ENCODE measurements at places on chromosomes 11 and 22.

GRCh38 chr11:131609337-131609736 lies 238.9 kb downstream of the NTM start:
- DNase-seq: no peak

GRCh38 chr11:129023968-129024676 lies 81.5 kb upstream of the TP53AIP1 start:
- DNase-seq: no peak

GRCh38 chr11:78085972-78086371 lies 6.3 kb upstream of the NDUFC2 start:
- no peak for DNase-seq

DNA sequence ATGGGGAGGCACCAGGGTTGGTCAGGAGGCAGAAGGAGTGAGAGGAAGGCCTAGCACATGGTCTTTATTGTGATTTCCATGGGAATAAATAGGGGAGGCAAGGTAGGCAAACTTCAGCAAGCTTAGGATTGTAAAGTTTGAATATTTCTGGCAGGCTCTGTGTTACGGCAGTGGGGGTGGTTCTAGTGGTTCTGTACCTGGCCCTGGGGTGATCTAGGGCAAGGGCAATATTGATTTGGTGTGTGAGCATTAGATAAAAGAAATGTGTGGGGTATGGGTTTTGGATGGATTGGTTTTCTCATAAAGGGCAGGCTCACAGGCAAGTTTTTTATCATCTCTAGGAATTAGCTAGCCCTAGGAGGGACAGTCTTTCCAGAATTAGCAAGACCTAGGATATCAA lies 584.0 kb downstream of the OPCML start:
- no peak for DNase-seq

DNA sequence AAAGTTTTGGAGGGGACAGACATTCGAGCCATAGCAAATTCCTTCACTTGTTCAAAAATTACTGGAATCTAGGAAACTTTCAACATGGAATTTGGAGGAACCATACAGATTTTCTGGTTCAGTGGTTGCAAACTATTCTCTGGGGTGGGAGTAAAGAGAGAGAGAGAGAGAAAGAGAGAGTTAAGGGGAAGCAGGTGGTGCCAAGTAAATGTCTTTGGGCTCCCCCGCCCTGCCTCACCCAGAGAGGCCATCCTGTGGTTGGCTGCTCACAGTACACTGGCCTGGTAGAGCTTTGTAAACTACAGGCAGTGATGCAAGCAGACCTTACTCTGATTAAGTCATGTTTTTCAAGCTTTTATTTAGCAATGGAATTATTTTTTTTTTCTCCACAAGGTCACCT lies 82.6 kb downstream of the ADAMTS15 start:
- no peak for DNase-seq

DNA sequence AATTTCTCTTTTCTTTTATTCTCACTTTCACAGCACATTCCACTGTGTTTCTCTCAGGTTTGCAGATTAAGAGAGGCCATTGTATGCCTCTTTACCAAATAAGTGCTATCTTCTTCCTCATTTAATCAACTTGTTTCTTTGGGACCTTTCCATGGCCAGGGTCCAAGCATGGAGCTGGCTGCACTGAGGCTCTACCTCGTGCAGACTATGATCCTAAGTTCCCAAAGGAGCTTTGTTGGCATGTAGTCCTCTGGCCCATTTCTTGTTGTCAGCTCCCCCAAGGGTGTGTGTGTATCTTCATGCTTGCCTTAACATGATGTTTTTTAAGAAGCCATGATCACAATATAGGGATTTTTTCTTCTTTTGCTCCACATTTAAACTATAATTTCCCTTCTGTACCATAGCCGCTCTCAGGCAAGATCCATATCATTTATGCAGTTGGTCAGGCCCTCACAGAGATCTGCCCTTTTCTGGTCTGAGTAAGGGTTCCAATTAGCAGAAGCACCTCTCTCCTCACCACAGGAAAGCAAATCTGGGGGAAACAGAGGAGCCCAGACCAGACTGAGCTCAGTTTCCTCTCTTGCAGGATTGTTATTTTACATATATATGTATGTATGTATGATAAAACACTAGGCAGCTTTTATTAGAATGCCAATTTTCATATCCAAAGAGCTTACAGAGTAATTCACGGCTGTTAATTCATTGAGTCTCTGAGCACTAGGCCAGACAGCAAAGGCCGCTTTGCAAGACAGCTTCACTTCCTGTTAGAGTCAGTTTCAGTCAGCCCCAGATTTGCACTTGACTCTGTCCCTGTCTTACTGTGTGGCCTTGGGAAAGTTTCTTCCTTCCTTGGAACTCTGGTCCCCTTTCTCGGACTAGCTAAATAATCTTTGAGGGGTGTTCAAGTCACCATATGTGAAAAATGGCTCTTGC lies 34.3 kb downstream of the CYB5R2 start:
- no peak for DNase-seq

- no peak for DNase-seq
Observed at GRCh38 chr22:20583471-20583922, 76.1 kb downstream of the MED15 start.

DNA sequence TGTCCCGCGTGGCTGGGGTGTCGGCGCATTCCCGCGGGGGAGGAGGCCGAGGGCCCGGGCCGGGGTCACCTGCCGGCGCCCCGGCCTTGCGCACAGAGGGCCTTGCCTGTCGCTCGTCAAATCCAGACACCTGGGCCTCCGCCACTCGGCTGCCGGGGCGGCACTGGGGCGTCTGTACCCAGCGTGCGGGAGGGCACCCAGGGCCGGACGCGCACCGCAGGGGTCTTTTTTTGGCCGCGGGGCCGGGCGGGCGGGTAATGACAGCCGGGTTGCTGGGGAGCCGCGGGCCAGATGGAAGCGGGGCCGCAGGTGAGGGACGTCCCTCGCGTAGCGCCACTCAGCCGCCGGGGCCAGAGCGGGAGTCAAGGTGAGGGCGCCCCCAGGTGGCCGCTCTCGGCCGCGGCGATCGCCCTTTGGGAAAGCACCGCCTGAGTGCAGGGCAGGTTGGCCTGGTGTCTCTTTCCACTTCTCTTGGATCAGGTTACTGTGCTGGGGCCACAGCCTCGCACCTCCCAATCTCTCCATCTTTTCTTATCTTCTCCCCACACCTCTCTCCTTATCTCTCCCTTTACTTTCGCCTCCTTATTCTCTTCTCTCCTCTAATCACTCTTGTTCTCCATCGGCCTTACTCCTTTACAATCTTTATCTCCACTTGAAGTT lies 3.5 kb downstream of the PHLDB1 start:
- no peak for DNase-seq

DNA sequence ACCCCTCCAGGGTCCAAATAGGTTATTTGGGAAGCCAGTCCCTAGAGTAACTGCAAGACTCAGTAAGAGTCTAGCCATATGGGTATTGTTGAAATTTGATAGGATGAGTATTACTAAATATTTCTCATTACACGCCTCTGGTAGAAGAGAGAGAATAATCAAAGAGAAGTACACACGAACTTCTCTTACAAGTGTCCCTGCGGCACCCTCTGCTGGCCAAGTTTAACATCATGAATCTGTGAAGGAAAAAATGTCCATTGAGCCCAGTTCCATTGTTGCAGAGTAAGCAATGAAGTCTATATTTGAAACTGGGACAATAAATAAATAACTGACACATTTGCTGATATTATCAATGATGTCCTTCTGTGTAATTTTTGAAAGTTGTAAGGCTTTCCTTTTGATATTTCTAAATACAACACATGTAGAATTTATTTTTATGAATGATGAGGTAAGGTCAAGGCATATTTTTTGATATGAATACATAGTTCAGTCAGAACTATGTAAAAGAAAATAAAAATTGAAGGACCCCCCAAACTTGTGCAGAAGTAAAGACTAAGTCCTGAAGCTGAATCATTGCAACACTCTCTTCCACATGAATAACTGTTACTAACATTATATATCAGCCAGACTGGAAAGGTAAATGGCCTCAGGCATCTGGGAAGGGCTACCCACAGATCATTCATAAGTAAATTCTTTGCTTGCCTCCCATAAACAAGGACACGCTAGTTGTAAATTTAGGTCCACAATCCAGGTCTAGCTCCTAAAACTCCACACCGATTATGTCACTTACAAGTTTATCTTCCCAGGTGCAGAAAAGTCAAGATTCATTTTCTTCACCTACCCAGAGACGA lies 10.0 kb downstream of the OR51L1 start:
- peak; percentile 2 for DNase-seq

- no peak for DNase-seq
Observed at GRCh38 chr11:70092959-70093715, 15.0 kb downstream of the ANO1 start.

GRCh38 chr11:134571301-134571700 lies 159.3 kb upstream of the B3GAT1 start:
- DNase-seq: no peak

- DNase-seq: no peak
Observed at GRCh38 chr22:28743852-28744251, 2.0 kb downstream of the HSCB start.

DNA sequence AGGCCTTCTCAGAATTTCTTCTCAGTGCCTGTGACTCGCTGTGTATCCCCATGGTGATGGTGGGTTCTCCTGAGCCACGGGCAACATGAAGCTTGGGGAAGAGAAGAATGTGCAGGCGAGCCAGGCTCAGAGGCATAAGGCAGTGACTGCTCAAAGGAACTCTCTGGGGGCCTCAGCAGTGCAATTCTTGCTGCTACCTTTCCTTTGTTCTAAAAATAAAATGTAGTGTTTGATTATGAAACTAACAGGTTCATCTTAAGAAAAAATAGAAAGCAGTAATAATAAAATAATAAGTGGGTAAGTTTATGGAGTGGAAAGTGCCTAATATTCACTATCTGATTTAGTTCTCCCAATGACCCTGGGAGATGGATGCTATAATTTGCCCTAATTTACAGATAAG lies 46.7 kb downstream of the MEI1 start:
- no peak for DNase-seq

DNA sequence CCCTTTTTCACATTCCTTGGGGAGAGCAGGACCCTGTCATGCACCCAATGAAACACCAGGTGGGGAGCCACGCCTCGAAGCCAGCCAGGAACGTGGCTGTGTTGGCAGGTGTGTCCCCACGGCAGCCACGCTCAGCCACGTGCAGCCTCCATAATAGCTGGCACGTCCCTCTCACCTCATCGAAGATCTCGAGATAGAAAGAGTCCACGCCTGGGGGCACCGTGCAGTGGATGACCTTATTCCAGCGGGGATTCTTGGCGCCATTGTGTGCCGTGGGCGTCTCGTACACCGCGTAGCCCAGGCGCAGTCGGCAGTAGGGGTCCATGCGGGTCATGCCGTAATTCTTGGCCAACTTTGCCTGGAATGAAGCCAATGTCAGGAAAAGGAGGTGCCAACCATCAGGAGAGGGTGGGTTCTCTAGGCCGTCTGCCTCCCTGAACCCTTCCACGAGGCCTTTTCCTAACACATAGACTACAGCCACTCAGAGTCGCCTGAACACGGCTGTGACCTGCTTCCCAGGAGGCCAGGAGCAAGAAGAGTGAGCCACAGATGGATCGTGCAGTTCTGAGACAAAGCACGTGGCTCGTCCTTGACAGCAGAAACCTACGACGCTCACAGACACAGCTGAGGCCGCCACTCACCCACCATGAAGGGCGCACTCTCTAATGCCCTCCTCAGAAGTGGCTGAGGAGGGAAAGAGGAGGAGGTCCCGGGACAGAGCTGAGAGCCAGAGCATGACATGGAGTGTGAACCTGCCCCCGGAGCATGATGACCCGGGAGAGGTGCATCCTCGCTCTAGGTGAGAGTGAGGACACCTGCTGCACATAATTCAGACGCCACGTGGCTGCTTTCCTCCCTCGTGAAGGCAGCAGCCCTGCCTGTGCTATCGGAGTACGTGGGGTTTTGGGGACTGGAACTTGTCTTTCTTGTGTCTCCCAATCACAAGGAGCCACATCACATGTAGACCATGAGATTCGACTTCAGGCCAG lies 19.1 kb downstream of the TOLLIP start:
- no peak for DNase-seq

GRCh38 chr11:120819003-120819402 lies 204.9 kb upstream of the TBCEL start:
- no peak for DNase-seq

DNA sequence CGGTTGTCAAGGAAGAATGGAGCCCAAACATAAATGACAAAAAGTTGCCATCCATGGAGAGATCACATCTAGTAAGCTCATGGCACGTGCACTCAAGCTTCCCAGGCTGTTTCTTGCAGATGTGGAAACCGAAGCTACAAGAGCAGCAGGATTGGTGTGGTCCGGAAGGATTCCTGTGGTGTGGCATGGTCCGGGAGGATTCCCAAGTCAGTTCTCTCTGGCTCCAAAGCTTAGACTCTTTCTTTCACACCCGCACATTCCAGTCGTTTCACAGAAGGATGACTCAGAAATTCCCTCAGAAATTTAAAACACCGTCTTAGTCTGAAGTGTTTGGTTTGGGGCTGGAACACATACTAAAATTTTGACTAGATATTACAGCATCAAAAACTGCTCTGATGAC lies 78.0 kb upstream of the DRD2 start:
- no peak for DNase-seq

DNA sequence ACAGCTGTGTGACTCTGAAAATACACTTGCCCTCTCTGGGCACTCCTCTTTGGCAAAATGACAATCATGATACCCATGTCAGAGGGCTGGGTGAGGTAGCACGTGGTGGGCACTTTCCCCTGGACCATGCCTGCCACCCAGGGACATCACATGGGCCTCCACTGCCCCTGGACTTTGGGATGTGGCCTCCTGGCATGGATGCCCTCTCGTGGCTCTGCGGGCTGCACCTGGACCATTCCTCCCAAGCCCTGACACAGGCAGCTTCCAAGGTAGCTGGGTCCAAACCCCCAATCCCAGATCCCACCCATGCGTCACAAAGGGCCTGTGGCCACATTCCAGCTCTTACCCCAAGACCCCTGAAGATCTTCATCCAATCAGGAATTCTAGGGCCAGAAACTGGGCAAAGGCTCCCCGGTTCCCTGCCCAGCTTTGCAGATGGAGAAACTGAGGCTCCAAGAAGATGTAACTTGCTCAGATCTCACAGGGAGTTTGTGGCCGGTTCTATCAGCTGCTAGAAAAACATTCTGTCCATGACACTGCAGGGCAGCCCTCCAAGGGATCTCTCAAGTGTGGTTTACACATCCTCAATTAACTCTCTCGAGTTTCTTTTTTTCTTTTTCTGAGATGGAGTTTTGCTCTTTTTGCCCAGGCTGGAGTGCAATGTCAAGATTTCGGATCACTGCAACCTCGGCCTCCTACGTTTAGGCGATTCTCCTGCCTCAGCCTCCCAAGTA lies 35.4 kb upstream of the CYB5R3 start:
- DNase-seq: no peak

DNA sequence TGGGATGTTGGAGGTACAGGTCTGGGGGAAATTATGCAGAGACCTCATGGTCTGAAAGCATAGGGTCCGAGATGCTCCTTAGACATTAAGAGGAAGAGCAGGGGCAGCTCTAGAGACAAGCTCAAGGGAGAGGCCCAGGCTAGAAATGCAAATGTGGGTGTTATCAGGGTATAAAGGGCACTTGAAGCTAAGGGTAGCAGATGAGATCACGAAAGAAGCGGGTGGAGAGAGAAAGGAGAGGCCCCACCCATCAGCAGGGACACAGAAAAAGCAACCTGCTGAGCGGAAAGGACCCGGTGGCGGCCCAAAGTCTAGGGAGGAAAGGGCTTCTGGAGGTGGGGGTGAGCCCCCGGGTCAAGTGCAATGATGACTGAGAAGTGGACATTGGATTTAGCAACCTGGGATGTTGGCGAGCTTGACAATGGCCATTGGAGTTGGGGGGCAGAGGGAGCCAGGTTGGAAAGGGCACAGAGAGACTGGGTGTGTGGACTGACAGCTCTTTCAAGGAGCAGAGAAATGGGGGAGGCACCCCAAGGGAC lies 8.9 kb downstream of the TMPRSS6 start:
- DNase-seq: no peak

GRCh38 chr22:30054764-30055069 lies 25.5 kb upstream of the HORMAD2 start:
- no peak for DNase-seq
